Upper lobe of left lung (tissue), 6 donors: ENCODE measurements at places on chromosomes 2 and 18. TPM values are rescaled to one million over a fixed set of nuclear protein-coding genes. Genes with fewer than 3 reads are reported as not detected.

Gene SERPINB10
- total RNA-seq = not detected

Gene RGPD3
- 1.00 TPM for total RNA-seq

Gene MSTN
- total RNA-seq = 0.13 TPM

Gene TUBA3E
- total RNA-seq = not detected

Gene C1GALT1C1L
- 2.5 TPM for total RNA-seq

Gene PASK
- total RNA-seq = 13.8 TPM

Gene MALL
- total RNA-seq = 203 TPM

Gene MAP3K19
- 1.3 TPM for total RNA-seq

Gene UPP2
- not detected for total RNA-seq

Gene CACNB4
- total RNA-seq = 9.0 TPM

Gene EVX2
- total RNA-seq = not detected

Gene PROM2
- total RNA-seq = 3.5 TPM

GRCh38 chr2:236583621-236584203 lies 14.1 kb downstream of the ACKR3 start:
- no peak for DNase-seq

GRCh38 chr2:78132391-78133370 lies 610.5 kb upstream of the LRRTM4 start:
- no peak for DNase-seq

GRCh38 chr2:199405241-199405640 lies 52.5 kb downstream of the SATB2 start:
- DNase-seq = no peak

GRCh38 chr2:95061601-95062183 lies 36.2 kb downstream of the MAL start:
- DNase-seq = peak; percentile 12

- DNase-seq = no peak
These were observed 168.4 kb upstream of the THUMPD2 start for GRCh38 chr2:39947294-39948015.

DNA sequence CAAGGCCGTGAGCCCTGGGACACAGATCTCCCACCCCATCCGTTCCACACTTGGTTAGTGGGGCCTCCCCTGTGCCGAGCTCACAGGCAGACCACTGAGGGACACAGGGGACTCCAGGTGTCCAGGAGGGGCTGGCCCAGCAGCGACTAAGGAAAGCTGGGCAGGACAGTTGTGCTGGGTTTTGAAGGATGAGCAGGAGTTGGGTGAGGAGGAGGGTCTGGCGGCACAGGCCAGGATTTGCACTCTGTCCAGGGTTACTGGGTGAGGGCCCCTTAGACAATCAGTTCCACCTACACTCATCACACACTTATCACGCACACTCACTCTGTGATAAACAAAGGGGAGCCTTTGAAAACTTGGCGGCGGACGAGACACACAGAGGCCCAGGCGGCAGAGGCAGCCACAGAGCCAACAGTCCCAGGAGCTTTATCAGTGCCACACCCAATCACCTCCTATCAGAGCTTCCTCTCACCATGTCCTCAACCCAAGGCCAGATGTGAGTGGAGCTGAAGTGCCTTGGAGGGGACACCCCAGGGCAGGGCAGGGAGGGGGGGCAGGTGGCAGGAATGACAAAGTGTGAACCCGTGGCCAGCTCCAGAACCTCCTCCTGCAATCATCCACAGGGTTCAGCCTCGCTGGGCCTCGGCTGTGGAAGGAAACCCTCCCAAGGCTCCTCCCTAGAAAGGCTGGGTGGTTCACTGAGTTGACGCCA lies 26.6 kb downstream of the BIN1 start:
- DNase-seq = peak; percentile 32

DNA sequence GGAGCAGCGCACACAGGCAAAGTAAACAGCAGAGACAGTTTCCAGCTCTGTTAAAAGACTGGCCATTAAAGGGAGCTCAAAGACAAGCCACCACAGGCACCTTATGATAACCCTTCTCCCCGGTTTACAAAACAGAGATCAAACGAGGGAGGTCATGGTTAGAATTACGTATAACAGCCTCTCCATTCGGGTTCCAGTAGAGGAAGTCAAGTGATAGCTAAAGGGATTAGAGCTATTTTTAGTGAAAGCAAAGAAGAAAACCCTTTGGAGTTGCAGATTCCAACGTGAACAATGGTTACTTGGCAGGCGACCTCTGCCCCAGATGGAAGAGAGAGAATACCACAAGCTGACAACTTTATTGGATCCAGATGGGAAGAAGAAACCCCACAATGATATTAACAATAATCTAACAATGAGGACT lies 31.2 kb upstream of the EDAR start:
- DNase-seq = no peak

DNA sequence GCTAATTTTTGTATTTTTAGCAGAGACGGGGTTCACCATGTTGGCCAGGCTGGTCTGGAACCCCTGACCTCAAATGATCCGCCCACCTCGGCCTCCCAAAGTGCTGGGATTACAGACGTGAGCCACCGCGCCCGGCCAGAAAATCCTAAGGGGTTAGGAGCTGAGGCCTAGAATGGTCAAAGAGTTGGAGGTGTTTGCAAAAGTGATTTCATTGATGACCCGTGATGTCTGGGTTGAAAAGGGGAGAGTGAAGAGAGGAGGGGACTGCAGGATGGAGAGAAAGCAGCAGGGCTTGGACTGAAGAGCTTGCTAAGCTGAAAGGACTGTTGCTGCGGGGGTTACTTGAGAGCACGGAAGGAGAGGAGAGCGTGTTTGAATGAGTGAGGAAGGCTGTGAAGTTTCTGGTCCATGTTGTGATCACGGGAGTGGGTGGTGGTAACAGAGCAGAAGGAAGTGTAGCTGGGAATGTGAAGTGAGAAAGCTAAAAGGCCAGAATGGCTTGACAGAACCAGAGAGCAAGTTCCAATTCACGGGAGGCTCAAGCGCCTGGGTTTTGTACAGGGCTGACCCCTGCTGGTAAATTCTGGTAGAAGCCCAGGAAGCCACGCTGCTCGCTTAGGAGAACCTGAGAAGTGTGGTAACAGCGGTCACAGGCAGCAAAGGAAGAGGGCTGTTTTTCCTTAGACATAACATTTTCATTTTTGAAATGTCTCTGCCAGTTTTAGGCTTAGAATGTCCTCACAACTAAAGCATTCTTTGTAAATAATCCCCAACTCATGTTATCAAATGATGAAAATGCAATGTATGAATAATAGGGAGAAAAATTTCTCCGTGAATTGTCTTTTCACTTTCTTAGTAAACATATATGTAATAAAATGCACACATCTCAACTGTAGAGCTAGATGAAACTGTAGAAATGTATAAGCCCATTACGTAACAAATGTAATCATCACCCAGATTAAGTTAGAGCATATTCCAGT lies 40.5 kb upstream of the ACTR2 start:
- no peak for DNase-seq

- no peak for DNase-seq
These were observed 194.5 kb downstream of the EPHA4 start for GRCh38 chr2:221377597-221377996.

GRCh38 chr2:15702452-15702851 lies 110.8 kb downstream of the DDX1 start:
- no peak for DNase-seq

DNA sequence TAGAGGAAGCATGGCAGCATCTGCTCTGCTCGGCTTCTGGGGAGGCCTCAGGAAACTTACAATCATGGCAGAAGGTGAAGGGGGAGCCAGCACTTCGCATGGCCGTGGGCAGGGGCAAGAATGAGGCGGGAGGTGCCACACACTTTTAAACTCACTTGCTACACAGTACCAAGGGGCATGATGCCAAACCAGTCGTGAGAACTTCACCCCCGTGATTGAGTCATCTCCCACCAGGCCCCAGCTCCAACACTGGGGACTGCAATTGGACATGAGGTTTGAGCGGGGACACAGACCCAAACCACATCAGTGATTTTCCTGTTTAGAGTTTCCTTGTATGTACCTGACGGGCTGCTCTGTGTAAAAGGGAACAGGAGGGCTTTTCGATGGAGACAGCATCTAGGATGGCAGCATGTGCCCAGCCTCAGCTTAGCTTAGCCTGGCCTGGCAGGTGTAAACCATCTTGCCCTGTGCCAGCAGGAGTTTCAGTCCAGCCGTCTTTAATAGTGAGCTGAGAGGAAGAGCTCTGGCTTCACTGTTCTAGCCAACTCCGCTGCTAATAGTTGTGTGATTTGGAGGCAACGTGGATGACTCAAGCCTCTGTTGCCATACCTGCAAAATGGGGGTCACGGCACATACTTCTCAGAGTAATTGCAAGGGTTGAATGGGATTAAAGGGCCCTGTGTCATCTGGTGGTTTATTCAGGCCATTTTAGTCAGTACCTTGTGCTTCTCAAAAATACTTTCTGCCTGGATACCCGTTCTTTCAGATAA lies 101.8 kb downstream of the ASAP2 start:
- no peak for DNase-seq

GRCh38 chr18:63590373-63590772 lies 3.2 kb downstream of the SERPINB13 start:
- peak; percentile 61 for DNase-seq

DNA sequence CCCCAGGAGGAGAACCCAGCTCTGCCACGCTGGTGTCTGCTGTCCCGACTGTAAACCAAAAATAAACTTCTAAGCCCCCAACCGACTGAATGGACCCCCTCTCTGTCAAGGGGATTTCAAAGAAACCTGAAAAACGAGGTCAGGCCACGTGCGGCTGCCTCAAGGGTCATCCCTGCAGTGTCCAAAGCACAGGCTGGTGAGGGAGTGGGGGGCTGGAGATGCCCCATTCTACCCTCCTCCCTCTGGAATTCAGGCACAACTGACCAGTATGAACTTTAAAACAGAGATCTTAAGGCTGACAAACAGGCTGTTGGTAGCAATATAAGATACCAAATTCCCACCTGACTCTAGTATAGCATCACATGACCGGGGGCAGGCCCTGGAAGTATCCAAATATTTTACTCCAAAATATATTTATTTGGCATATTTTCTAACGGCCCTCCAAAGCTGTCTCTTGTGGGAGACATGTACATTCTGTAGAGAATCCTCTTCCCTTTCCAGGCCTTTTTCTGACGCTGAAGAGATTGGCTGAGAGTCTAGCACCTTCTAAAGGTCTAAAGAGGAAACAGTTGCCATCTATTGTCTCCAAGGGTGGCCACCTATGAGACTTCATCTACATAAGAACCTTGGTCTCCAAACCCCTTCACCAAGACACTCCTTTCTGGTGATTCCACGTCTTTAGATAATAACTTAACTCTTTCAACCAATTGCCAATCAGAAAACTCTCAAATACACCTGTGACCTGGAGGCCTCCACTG lies 40.4 kb upstream of the CTDP1 start:
- DNase-seq = no peak

DNA sequence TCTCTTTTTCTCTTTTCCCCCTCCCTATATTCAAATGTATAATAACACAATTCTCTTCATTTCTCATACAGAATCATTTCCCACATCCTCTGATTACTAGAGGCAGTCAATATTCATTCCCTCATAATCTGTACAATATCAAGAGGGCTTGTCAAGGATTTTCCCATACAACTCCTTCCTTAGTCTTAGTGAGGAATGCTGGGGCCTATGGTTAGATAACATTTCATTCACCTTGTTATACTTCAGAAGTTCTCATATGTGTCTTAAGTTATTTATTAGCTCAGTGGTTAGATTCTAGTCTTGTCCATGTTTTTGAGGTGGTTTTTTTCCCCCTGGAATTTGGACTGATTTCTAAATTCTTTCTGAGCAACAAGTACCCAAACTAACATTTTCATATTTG lies 289.5 kb downstream of the PDE11A start:
- DNase-seq = no peak

DNA sequence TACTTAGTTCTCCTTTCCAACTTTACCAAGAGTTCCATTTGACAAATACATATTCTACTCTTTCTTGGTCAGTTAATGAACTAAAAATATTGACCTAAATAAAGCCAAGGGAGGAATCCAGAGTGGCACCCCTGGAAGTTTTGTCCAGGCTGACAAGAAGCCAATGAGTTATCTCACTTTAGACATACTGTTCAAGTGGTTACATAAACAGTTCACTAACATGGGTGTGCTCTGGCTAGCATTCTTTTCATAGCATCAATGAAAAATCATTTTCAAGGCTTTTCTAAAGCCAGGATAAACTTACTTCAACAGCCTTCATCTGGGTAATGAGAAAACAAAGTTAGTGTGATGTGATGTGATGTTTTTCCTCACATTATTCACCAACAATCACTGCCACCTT lies 649.4 kb downstream of the TDRD15 start:
- no peak for DNase-seq

GRCh38 chr18:79495591-79496071 lies 99.9 kb downstream of the NFATC1 start:
- DNase-seq = peak; percentile 14

DNA sequence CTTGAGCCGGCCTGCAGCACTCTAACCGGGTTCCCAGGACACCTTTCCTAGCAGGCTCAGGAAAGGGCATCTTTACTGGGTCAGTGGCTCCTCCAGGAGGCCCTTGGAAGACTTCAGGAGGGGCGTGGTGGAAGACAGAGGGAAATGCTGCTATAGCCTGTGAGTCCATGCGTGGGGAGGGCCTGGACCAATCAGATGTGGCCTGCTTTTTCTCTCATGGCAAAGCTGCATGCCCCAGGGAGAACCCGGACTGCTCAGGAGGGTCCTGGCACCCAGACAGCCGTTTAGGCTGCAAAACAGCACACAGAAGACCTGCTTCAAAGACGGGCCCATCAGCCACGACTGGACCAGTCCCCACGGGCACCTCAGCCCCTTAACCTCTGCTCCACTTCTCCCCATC lies 84.4 kb downstream of the EIPR1 start:
- peak; percentile 15 for DNase-seq

DNA sequence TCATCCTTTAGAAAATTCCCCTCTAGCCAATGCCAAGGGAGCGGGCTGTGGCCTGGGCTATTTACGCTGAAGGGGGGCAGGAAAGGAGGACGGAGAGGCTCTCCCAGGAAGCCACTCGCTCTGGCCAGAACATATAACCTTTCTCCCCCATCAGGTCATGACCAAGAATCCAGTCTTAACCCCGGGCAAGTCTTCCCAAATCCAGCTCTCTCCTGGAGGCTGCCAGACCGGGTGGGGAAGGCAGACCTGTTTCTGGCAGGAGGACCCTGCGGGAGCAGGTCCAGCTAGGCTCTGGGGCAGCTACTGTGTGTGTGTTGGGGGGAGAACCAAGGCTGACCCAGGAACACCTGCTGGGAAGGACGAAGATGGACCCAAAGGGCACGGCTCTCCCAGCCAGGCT lies 13.4 kb upstream of the SEMA4C start:
- no peak for DNase-seq

- DNase-seq = no peak
These were observed 50.0 kb upstream of the CTDP1 start for GRCh38 chr18:79629606-79630005.

GRCh38 chr2:142234741-142235140 lies 103.9 kb upstream of the LRP1B start:
- DNase-seq = no peak

- DNase-seq = no peak
These were observed 21.4 kb downstream of the SALL3 start for GRCh38 chr18:79000997-79001396.
